AG10803 (cell line): ENCODE measurements at places on chromosomes 7 and 10.

GRCh38 chr10:113895018-113895417 lies 40.6 kb downstream of the NHLRC2 start:
- peak; percentile 74 for DNase-seq

GRCh38 chr10:101672536-101672935 lies 22.4 kb downstream of the FBXW4 start:
- DNase-seq = no peak

DNA sequence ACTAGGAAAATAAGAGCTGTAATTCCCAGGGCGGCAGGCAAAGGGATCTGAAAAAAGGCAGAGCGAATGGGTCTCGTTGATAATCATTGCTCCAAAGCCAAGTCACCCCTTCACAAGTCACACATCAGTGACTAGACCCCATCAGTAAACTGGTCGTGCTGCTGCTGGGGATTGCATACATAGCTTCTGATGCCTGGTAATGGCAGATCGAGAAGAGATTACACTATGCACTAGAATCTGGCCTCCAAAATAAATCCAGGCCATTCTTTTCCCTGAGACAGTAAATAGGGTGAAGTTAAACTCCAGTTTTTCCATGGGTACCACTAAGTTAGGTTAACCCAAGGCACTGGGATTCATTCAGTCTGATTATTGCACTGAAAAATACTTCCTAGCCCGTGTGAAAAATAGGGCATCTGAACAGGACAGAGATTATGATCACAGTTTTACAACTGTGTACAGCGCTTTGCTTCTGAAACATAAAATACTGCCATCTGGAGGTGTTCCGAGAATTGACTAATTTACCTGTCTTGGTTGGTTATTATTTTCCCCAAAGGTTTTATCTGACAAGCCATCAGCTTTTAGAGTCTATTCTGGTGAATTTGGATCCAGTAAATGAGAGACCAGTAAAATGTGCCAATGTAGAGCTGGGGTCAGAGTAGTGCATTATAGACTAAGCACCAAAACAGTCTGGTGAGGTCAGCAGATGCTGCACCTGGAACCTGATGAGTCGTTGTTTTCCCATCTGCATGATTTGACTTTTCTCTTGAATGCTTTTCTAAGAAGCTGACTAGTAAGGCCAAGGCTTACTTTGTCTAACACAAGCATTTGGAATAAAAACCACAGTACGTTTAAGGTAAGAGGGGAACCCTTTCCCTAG lies 82.9 kb upstream of the AFAP1L2 start:
- no peak for DNase-seq

GRCh38 chr7:57308631-57309408 lies 141.2 kb upstream of the ZNF716 start:
- no peak for DNase-seq

- DNase-seq = no peak
Observed at GRCh38 chr7:157970744-157971143, 616.9 kb downstream of the PTPRN2 start.

DNA sequence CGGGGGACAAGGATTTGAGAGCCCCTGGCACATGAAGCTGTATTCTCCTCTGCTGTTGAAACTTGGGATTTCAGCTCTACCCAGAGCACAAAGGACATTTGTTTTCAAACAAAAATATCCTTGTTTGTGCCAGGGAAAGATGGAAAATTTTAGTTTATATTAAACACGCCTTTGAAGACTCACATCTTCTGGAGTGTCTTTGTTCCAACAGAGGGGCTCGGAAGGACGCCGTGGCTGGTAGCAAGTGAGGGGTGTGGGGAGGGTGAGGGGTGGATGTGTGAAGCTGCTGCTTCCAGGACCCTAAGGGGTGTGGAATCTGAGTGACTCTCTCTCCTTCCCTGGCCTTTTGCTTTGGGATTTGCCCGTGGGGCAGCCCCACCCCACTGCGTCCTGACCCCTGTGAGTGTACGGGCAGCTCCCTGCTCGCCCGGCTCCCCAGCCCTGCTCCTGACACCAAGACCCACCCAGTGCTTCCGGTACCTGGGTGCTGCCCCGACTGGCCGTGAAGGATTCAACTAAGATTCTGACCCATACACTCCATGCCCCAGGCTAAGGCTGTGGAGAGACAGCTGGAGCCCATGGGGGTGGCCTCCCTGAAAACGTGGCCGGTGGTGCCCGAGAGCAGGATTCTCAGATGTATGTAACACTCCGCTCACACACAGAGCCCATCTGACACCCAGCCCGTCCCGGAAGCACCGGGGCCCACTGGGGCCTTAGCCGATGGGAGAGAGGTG lies 59.6 kb downstream of the ZRANB1 start:
- DNase-seq = no peak

GRCh38 chr7:111390000-111390399 lies 172.3 kb downstream of the IMMP2L start:
- DNase-seq = no peak

DNA sequence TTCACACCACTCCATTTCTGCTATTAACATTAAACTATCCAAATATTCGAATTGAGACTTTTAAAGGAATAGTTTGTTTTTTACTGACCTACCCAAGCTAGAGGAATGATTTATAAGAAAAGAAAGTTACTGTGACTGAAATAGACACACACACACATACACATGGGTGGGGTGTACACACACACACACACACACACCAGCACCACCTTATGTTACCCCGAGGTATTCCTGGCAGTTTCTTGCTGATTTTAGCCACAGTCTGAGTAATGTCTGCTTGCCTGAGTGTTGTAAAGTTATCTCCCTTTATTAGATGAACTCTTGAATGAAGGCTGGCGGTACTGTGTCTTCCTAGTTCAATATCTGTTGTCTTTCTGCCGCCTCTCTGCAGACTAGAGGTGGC lies 91.3 kb upstream of the PRKG1 start:
- no peak for DNase-seq

GRCh38 chr10:118953598-118954393 lies 75.7 kb upstream of the NANOS1 start:
- peak; percentile 37 for DNase-seq

DNA sequence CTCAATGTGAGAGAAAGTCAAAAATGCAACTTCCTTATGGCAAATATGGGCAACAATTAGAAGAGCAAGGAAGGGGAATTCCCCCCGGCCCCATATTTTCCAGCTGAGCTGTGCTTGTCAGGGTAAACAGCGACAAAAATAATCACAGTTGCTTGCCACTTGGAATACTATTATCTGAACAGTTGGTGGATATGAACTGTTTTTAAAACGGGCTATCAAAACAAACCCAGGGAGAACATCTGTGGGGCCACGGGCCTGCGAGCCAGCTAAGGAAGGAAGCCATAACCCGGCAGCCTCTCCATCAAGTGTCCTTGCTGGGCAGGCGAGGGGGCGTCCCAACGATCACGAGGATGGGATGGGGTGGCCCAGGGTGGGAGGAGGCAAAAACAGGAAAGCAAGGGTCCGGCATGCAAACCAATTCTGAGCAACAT lies 228.4 kb downstream of the ARHGAP12 start:
- DNase-seq = no peak

DNA sequence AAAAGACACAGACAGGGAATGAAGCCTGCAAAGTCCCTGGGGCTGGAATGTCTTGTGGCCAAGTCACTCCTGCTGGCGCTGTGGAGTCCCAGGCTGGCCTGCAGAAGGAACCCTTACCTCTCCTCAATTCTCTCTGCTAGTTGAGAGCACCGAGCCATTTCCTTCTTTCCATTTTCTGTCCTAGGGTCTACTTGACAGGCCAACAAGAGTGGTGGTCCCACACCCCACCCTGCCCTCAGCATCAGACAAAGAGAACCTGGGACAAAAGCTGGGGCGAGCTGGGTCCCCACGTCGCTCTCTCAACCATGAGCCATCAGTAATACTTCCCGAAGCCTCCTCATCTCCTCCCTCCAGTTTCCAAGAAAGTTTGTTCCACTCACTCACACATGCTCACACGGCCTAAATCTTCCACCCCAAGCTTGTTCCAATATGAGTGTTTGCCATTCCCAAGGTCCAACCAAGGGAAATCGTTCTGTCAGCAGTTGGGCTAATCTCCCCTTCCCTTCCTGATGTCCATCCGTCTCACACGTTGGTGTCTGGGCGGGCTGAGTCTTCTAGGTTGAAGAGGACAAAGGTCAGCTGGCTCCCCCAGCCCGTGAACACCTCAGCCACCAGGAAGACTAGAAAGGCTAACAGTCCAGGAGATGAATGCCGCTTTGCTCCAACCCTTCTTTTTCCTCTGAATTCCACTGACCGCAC lies 44.3 kb downstream of the CLEC2L start:
- DNase-seq = no peak

DNA sequence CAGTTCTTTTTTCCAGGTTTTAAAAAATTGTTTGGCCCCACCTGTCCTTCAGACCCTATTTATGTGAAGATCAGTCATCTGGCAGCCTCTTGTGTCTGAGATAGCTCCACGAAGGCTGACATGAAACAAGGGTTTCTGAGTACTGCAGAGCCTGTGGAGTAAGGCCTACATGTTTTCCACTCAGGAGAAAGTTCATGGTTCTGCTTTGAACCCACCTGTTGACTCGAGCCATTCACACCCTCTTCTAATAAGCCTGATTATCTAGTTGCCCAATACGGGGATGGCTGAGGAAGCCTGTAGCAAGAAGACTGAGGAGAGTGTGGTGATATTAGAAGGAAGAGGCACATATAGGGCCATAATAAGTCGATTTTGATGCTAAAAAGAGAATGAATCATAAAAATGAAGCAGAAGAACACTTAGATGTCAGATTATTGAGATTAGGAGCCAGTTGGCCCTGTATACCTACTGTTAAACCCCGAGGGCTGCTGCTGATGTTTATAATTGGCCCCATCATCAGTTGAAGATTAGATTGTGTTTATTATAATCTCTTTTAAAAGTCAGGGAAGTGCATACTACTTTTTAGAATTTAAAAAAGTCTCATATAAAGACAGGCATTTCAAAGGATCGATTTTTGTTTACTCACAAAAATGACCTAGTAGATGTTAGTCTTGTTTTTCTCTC lies 109.4 kb downstream of the CDK14 start:
- no peak for DNase-seq

- DNase-seq = no peak
Observed at GRCh38 chr7:138396251-138397070, 63.6 kb upstream of the TRIM24 start.

DNA sequence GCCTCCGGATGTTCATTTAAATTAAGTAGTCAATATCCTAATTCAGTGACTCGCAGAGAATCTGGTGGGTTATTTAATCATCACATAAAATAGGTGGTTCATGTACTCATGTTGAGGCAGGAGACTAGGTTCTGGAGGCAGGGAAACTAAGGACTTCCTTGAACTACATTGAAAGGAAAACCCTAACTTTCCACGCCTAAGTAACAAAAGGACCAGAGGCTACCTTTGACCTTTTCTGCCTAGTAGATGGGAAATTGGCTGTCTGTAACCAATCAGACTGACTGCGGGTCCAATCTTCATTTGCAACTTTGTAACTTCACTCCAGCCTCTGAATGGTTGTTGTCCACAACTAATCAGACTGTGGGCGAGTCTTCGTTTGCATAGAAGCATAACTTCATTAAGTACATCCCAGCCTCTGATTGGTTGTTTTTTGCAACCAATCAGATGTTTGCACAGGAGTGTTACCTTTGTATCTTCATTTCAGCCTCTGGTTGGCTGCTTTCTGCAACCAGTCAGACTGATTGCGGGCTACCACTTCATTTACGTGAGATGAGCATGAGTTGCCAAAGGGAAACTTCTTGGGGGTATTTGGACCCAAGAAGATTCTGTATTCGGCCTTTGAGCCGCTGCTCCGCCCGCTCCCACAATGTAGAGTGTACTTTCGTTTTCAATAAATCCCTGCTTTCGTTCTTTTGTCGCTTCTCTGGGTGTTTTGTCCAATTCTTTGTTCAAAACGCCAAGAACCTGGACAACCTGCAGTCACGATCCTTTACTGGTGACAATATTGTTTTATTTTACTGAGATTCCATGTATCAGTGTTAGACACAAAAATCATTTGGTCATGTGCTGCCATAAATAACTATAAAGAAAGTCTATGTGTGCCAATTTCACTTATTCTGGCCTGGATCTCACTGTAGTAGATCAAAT lies 1.7 kb upstream of the ST7 start:
- no peak for DNase-seq

DNA sequence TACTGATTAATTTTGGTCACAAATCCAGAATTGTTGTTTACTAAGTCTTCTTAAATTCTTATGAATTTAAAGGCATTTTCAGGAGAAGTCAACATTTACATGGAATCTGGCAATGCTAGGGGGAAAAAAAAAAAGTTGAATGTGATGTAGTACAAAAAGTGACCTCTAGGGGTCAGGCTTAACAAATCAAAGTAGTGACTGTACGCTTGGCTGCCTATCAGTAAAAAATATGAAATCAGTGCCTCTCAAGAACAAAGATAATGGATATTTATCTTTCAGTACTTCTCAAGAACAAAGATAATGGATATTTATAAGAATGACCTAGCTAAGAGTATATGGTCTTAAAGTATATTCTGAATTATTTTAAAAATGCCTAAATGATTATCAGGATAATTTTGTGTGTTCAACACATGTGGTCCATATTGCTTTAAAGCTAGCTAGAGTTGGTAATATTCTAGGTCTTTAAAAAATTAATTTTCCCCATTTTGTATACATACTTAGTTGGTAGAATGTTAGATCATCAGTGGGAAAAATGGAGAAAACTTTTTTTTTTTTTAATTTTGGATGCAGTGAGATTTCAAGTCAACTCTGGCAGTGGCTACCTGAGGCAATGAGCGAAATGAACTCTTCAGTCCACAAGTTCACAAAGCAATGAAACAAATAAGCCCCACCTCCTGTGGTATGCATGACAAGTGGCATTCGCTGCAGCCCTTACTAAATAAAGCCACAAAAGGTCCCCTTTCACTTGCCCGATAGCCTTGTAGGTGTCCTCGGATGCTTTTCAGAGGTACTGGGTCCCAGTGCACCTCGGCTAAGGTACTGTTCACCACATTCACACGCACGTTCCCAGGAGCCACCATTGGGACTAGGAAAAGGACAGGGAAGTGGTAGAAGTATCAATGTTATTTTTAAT lies 51.2 kb upstream of the LAMB4 start:
- DNase-seq = peak; percentile 58

DNA sequence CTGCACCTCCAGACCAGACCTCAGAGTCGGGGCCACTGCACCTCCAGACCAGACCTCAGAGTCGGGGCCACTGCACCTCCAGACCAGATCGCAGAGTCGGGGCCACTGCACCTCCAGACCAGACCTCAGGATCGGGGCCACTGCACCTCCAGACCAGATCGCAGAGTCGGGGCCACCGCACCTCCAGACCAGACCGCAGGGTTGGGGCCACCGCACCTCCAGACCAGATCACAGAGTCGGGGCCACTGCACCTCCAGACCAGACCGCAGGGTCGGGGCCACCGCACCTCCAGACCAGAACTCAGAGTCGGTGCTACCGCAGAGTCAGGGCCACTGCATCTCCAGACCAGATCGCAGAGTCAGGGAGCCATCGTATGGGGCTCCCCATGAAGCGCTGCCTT lies 105.9 kb downstream of the ACTR3B start:
- DNase-seq = no peak
